ENCODE measurements at places on chromosomes 1 and 21.

DNA sequence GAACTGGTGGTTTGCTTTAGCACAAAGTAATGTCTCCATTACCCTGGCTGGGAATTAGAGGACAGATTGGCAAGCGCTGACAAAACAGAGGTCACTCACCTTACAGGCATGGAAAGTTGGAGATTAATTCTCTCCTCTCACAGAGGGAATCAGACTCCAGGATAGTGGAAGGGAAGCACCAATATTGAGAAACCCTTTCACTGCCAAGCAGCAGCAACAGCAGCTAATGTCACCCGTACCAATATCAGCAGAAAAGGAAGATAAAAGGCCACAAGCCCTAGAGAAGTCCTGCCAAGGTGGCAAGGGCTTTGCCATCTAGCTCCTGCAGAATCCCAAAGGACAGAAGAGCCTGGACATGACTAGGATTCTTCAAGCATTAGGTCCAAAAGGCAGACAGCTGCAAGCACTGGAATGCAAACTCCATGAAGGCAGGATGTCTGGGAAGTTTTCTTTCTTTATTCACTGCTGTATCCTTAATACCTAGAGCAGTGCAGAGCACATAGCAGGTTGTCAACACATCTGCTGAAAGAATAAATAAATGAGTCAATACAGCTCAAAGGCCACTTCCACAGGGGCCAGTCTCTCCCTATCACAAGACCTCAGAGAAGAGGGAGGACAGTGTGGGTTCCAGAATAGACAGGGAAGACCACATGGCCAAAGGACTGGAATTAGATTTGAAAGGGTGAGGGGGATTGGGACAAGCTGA, 57.2 kb downstream of the ERI3 start:
- no peak for DNase-seq

- no peak for DNase-seq
Observed at GRCh38 chr1:9097947-9098705, 28.7 kb upstream of the SLC2A5 start.

DNA sequence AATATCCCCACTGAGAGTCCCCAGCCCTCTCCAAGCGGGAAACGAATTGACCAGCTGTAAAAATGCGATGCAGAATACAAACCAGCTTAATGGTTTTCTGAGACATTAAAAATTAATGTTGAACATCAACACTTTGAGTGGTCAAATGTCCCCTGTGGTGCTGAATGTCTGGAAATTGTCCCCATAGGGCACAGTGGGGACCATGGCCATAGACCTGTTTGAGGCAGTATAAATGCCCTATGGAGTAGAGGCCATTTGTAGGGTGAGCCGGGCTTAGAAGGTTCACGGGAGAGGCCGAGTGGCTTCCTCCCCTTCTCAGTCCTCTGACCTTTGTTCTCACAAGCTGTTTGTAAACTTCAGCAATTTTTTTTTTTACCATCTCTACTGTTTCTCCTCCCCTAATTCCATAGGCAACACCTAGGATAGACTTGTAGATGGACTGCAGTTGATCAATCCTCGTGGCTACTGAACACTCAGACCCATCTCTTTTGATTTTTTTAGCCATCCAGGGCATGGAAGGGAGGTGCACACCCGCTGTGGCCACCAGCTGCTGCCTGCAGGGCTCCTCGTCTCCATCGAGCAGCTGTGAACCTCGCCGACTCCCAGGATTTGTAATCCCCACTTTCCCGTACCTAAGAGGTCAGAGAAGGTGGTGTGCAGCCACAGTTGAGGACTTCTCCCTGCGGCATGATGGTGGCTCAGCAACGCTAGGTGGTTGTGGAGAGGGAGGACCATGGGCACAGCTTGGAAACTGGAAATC, 41.0 kb downstream of the KAZN start:
- no peak for DNase-seq

GRCh38 chr1:179440971-179441370, 75.2 kb downstream of the AXDND1 start:
- DNase-seq: no peak

DNA sequence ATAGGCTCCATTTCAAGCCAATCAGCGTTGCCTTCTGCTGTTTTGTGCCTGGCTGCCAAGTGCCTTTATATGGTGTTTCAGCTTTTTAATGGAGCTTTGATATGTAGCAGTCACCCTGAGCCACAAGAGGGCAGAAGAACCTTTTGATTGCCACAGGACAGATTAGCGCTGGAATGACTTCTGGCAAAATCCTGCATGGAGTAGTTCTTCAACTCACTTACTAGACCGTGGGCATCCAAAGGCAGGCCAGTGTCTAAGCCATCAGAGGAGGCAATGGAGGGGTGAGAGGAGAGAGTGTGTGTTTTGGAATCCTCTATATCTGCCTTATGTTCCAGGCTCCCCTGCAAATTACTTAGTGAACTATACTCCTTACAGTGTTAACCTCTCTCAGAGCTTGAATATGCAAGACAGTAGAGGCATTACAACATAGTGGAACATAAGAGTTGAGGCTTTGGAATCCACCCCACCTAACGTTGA, 56.2 kb downstream of the ST3GAL3 start:
- no peak for DNase-seq
